ENCODE measurements at places on chromosomes 1 and 21.

GRCh38 chr1:219963432-219963831 lies 35.1 kb upstream of the SLC30A10 start:
- no peak for DNase-seq

DNA sequence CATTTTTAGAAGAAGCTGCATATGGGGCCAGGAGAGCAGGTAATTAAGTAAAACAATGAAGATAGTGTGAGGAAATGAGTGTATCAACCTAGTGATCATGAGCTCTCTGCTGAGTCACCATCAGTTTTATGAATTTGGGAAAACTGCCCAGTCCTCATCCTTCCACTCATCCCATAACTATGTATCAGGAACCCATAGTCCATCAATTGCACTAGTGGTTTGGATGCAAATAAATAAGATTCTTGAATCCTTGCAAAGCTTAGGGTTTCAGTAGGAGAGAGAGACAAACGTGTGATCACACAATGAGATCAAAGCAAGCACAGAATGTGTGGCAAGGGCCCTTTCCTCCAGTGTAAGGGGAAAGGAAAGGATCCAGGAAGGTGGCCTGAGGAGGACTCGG lies 145.6 kb downstream of the ZZZ3 start:
- DNase-seq: no peak

- DNase-seq: no peak
Observed at GRCh38 chr1:3369446-3370076, 84.9 kb upstream of the ARHGEF16 start.

- no peak for DNase-seq
Observed at GRCh38 chr1:117275055-117275454, 64.3 kb upstream of the VTCN1 start.

GRCh38 chr1:167057241-167057688 lies 32.9 kb downstream of the GPA33 start:
- peak; percentile 87 for DNase-seq

GRCh38 chr1:159927849-159928431 lies 2.6 kb upstream of the TAGLN2 start:
- no peak for DNase-seq

DNA sequence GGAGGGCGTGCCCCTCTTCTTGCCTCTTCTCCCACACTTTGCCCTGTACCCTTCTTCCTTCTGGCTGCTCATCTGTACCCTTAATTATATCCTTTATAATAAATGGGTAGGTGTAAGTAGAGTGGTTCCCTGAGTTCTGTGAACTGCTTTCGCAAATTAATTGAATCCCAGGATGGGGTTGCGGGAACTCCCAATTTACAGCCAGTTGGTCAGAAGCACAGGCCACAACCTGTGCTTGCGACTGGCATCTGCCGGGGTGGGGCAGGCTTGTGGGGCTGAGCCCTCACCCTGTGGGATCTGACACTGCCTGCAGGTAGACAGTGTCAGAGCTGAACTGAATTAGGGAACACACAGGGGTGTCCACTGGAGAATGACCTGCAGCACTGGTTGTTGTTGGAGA lies 244.9 kb downstream of the KCNJ6 start:
- DNase-seq: no peak

GRCh38 chr1:57761628-57762027 lies 337.8 kb upstream of the DAB1 start:
- peak; percentile 89 for DNase-seq

DNA sequence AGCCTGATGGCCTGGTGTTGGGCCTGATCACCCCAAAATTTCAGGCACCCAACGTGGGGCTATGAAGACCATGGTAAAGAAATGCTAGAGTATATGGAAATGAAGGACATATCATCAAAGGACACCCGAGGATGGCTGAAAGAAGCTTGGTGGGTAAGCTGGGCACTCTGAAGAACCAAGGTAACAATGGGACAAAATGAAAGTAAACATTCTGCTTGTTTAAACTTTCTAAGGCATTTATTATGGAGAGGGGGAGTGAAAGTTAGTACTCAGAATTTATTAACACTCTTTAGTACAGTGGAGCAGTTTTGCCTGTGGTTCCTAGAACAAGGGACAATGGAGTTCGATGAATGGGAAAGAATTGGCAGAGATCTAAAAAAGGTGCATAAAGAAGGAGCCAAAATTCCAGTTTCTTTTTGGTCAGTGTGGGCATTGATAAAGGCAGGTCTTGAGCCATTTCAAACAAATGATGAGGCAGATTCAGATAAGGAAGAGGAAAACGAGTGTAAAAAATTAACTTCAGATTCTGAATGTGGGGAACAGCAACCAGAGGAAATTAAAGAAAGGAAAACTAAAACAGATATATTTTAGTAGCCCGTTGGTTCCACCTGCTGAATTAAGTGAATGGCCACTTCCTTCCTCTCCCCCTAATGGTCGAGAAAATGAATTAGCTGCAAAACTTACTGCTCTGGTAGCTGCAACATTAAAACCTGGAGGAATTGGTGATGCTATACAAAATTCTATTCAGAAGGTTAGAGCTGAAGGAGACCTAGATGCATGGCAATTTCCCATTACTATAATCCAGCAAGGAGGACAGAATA lies 8.4 kb upstream of the PM20D1 start:
- no peak for DNase-seq

- peak; percentile 89 for DNase-seq
Observed at GRCh38 chr1:165894591-165894990, 67.2 kb downstream of the UCK2 start.

DNA sequence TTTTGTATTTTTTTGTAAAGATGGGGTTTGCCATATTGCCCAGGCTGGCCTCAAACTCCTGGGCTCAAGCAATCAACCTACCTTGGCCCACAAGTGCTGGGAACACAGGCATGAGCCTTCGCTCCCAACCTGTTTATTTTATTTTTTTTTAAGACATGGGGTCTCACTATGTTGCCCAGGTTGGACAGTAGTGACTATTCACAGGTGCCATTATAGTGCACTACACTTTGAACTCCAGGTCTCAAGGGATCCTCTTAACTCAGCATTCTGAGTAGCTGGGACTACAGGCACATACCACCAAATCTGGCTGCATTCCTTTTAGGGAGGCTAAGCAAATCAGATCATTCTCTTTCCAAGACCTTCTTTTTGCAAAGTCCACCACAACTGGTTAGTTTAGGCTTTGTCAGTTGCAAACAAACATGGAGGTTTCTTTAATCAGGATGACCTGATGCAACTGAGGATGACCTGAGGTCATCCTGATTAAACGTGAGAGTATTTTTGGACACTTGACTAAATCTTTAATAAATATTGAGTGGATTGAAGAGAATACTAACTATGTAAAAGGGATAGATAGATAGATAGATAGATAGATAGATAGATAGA lies 30.0 kb upstream of the RALGPS2 start:
- no peak for DNase-seq

GRCh38 chr1:22838965-22839364 lies 128.3 kb downstream of the EPHB2 start:
- DNase-seq: no peak

DNA sequence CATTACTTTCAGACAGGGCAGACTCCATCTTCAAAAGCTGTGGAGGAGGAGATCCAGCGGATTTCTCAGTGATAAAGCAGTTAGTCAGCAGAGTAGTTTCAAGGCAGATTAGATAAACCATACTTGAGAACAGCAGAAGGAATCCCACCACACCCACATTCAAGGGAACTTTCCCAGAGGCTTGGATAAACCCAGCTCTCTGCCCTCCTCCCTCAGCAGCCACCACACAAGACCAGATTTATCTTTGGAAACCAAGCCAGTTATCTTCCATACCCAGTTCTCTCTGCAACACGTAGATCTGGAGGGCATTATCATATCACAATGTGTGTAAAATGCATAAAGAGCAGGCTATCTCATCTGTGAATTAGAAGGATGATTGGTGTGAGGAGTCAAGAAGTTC lies 40.2 kb downstream of the GFI1 start:
- DNase-seq: no peak

DNA sequence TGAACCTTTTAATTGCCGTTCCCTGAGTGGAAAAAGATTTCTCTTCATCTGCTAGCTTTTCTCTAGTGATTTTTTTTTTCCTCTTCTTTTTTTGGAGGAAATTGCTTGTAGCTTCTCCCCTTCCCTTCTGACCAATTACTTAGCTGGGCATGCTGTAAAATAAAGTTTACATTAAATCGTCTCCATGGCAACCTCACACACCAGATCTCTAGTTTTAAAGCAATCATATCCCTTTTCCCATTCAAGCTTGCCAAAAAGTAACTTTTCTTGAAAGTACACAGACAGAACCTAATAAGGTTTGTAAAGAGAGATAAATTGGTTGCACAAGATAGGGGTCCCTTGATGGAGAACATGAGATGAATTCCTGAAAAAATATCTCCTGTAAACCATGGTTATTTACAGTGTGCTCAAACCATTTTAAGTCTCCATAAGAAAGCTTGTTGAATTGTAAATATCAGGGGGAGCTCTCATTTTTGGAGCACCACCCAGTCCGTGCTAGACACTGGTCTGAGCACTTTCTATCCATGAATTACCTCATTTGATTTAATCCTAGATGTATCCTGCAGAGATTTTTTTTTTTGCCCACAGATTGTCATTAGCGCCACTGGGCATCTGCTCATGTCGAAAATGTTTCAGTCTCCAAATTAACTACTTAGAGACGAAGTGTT lies 32.6 kb upstream of the HTR1D start:
- DNase-seq: no peak

DNA sequence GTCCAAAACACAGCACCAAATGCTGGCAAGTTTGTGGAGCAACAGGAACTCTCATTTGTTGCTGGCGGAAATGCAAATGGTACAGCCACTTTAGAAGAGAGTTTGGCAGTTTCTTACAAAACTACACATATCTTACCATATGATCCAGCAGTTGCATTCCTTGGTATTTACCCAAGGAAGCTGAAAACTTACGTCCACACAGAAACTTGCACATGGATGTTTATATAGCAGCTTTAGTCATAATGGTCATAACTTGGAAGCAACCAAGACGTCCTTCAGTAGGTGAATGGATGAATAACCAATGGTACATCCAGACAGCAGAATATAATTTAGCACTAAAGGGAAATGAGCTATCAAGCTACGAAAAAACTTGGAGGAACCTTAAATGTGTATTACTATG lies 66.4 kb downstream of the MARK1 start:
- DNase-seq: no peak

DNA sequence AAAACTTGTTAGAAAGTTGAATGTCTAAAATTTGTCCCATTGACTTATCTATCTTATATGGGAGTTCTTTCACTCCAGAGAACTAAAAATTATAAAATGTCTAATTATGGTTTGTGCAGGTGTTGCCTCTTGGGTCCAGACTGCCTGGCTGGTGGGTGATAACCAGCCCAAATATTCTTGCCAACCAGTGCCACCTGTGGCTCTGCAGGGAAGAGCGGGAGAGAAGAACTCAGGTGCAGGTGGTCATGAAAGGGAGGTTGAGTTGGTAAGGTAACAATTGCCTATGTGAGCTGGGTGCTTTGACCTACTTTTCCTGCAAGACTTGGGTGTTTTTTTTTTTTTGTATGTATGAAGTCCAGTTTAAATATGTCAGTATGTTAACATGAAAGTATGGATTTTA lies 10.2 kb downstream of the RPS6KC1 start:
- DNase-seq: no peak

DNA sequence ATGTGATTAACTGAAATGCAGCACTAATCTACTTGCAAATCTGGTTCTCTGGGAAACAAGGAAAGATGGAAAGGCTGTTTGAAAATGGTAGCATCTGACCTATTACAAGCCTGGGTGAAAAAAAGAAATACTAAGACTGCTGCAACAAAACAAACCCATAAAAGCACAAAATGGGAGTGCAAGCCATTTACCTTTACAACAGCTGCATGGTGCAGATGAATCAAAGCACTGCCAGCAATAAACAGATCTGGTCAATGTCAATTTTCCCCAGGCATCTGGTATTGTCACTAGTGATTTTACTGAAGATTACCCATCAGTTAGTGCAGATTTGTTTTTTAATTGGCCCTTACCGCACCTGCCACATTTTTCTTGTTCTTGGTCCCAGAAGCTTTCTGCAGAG lies 1341.7 kb downstream of the PLA2G4A start:
- no peak for DNase-seq

DNA sequence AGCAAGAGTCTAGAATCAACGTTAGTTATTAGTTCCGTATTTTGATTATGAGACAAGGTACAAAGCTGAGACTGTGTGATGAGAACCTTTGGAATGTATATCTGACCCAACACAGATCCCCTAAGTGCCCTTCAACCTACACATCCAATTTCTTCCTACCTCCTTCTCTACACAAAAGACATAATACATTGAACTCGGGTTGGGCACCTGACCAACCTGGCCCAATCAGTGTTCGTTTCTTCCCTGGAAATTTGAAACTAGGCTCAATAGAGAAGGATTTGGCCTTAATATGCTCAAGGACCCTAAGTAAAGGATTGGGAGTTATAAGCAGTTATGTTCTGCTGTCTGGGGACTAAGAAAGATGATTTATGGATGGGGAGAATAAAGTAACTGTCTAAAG lies 12.1 kb downstream of the ITSN1 start:
- no peak for DNase-seq

DNA sequence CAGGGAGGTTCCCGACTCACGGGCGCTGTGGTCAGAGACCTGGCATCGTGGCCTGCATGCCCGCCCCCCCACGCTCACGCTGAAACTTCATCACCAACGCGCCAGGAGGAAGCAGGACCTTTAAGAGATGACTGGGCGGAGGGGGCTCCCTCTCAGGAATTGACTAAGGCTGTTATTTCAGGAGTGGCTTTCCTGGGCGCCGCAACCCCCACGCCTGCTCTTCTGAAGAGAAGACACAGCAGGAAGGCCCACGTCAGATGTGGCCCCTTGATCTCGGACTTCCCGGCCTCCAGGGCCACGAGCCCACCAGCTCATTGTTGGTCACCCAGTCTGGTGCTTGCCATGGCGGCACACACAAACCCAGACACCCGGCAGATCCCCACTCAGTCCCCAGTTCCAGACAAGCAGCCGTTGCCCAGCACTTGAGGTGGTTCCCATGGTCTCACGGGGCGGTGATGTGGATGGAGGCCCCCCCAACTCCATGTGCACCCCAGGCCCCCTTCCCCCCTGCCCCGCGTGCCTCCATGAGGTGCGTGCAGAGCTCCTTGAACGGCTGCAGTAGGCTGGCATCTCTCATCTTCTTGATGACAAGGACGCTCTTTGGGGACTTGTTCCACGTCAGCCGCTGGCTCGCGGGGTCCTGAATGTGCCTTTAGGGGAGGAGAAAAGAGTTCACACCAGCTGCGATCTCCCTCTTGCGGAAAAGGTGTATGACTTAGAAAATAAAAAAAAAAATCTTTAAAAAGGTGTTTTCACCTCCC lies 21.4 kb downstream of the NADK start:
- DNase-seq: no peak

- no peak for DNase-seq
Observed at GRCh38 chr1:206445116-206445515, 25.2 kb upstream of the IKBKE start.

DNA sequence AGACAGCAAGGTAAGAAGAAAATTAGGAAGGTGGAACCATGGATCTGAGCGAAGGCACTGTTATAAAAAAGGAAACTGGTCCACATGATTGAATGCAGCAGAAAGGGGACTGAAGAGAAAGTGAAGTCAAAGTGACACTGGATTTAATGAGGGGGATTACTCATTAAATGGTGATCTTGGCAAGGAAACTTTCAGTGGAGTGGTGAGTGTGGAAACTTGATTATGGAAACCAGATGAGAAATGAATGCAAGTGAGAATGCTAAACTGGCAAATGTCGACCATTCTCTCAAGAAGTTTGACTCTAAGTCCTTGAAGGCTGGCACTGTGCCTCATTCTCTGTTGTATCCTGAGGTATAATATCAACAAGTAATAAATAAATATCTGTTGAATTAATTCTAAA lies 23.3 kb downstream of the COLGALT2 start:
- DNase-seq: no peak

- no peak for DNase-seq
Observed at GRCh38 chr1:227795732-227796131, 19.7 kb upstream of the PRSS38 start.

GRCh38 chr1:198806861-198807260 lies 168.0 kb downstream of the PTPRC start:
- DNase-seq: no peak
